ENCODE measurements at places on chromosomes 7 and 10.

DNA sequence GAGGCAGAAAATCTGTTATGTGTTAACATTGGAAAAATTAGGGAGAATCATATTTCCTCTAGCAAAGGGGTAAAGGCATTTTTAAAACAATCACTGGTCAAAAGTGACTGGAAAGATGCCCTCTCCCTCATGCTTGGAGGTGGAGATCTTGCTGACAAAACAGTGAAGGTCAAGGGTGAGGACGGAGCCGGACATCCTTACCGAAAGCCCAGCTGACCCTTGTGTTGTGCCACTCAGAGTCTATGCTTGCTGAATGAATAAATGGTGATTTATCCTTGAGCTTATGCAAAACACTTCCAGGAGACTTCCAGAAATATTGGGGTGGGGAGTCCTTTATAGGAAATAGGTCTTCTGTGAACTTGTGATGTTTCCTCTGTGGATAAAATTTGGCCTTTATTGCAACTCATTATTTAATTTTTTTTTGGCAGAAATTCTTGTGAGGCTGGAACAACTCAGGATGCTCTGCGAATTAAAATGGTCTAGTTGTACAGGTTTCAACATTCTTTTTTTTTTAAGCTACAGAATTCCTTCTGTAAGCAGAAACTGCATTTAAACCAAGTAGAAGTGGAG lies 28.3 kb upstream of the ELMO1 start:
- DNase-seq = no peak

GRCh38 chr7:112366886-112367285 lies 83.4 kb upstream of the IFRD1 start:
- no peak for DNase-seq

- DNase-seq = no peak
These were observed 26.4 kb upstream of the PRKAR2B start for GRCh38 chr7:107017965-107018719.

DNA sequence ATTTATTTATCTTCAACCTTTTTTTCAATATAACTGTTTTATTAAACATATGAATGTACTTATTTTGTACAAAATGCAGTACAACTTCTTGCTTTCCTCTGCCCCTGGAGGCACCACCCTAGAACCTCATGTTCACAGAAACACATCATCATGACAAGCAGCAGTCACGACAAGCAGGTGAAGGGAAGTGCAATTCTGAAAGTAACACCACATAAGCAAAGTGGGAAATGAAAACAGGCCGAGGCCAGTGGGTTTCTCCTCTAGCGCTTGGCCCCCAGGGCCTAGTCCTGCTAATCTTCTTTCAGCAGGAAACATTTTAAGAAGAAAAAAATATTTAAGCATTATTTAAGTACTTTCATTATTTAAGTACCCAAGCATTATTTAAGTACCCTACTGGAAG lies 598.1 kb downstream of the SH2D4B start:
- DNase-seq = no peak

- no peak for DNase-seq
These were observed 133.7 kb downstream of the SLC25A13 start for GRCh38 chr7:96188174-96188581.

DNA sequence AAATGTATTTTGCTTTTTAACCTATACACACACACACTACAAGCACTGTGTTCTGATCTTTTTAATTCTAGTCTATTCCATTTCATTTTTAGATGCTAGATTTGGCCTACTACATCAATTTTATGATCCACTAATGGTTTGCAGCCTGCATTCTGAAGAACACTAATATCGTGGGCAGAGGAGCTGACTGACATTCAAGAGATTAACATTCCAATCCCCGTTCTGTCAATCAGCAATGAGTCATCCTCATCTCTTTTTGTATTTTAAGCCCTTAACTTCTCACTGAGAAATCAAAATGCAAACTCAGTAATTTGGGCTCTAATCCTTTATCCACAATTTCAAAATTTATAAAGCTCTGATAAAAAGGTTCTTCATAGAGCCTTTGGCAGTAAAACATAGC lies 47.1 kb upstream of the GAD2 start:
- no peak for DNase-seq

GRCh38 chr10:75033399-75034130 lies 77.9 kb upstream of the SAMD8 start:
- DNase-seq = no peak

- DNase-seq = no peak
These were observed 80.3 kb upstream of the UCN3 start for GRCh38 chr10:5284311-5285057.

DNA sequence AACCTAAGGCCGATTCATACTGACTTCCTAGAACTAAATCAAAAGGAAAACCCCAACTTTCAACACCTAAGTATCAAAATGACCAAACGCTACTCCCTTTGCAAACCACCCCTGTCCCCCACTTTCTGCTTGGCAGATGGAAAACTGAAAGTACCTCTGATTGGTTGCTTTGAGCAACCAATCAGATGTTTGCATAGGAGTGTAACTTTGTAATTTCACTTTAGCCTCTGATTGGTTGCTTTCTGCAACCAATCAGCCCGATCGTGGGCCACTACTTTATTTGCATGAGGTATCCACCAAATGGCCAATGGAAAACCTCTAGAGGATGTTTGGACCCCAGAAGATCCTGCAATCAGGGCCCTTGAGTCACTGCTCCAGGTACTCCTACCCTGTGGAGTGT lies 12.3 kb upstream of the SNX10 start:
- no peak for DNase-seq

GRCh38 chr7:72504061-72504706 lies 92.0 kb upstream of the CALN1 start:
- no peak for DNase-seq

- no peak for DNase-seq
These were observed 32.2 kb upstream of the ZNF438 start for GRCh38 chr10:31063841-31064240.

DNA sequence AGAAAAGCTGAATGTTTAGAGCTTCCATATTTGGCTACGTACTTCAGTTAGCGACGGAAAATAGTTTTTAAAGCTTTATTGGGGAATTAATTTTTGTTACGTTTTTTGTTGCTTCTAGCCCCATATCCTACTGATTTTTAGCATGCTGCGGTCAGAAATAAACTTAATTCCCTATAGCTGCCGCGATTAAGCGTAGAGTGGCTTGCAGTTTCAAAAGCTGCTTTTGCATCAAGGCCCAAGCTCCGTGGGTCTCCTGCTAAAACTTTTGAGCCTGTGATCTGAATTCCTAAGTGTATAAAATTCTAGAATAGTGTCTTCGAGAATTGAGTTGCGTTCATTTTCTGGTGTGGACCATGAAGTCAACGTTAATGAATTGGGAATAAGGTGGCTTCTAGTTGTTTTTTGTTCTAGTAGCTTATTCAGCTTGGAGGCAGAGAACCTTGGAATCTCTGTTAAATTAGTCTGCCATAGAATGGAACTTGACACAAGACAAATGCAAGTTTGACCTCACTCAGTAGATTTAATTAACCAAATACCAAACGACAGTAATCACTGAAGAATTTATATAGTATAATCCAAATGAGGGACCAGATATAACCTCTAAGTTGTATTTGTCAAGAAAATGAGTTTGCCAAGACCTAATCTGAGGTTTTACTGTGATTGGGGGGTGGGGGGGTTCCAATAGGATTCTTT lies 977 bp downstream of the CALU start:
- no peak for DNase-seq

GRCh38 chr7:75987805-75988567 lies 6.4 kb downstream of the TMEM120A start:
- no peak for DNase-seq

DNA sequence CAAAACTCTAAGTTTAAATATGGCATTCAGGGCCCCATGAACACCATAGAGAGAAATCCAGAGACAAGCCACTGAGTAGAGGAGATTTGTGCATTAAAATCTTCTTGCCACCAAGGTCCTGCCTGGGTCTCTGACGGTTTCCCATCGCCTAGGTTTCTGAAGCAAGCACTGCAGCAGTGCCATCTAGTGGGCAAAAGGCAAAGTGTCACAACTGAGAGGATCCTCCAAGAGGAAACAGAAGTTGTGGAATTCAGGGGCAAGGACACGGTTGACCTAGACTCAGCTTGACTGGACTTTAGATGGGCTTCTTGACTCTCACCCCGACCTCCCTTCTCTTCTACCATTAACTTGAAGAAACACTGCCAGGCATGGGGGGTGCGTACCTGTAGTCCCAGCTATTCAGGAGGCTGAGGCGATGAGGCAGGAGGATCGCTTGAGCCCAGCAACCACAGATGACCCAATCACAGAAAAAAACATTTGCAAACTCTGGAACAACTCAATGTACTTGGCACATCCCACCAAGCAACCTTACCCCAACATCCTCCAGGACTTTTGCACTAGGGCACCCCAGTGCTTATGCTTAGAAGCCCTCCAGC lies 604.1 kb downstream of the GALNT17 start:
- peak; percentile 22 for DNase-seq

- no peak for DNase-seq
These were observed 15.4 kb downstream of the CLCN1 start for GRCh38 chr7:143331179-143331801.

- no peak for DNase-seq
These were observed 72.4 kb upstream of the LOXL4 start for GRCh38 chr10:98340261-98340939.

- no peak for DNase-seq
These were observed 49.2 kb downstream of the GSDME start for GRCh38 chr7:24707988-24708615.

DNA sequence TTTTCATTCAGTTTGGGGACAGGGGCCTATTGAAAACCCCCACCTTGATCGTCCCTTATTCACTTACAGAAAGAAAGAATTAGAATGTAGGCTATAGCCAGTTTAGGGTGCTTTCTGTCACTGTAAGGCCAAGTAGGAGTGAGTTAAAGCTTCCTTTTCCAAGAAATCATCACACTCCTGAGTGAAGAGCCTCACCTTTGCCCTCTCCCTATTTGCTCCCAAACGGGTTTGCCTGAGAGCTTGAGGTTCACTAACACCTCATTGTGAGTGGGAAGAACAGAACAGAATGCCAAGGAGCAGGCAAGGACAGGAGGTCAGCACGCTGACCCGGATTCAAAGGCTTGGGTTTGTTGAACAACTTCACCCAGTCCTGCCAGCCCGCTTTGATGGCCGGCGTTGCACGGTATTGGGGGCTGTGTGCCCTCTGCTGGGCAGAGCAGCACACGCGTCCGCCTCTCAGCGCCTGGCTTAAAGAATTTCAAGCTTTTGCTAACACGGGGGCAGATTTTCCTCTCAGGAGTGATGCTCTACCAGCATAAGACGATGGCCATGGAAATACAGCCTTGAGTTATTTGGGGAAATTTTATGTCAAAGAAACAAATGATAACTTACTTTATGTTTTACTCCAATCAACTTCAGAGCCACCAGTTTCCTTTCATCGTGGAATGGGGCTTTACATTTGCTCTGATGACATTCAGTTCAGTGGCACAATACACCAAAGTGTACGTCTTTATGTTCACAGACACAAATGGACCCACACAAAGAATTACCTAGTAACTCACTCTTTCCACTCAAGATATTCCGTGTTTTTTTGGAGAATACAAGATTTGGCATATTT lies 470.0 kb downstream of the SUGCT start:
- no peak for DNase-seq

- DNase-seq = no peak
These were observed 239.2 kb downstream of the EXOC4 start for GRCh38 chr7:133491846-133492652.

GRCh38 chr7:49692516-49692915 lies 80.9 kb upstream of the VWC2 start:
- no peak for DNase-seq

GRCh38 chr7:138559448-138559847 lies 99.4 kb downstream of the TRIM24 start:
- no peak for DNase-seq

Data from activated naive CD4-positive, alpha-beta T cell treated with anti-CD3 and anti-CD28 coated beads, Interleukin-2, amount 50 U/mL, for 16 hours (primary cell).